AG08396 (cell line): ENCODE measurements at places on chromosomes 3 and 15.
A peak's percentile ranks its signal among the peaks of the same experiment; 100 is the strongest.

DNA sequence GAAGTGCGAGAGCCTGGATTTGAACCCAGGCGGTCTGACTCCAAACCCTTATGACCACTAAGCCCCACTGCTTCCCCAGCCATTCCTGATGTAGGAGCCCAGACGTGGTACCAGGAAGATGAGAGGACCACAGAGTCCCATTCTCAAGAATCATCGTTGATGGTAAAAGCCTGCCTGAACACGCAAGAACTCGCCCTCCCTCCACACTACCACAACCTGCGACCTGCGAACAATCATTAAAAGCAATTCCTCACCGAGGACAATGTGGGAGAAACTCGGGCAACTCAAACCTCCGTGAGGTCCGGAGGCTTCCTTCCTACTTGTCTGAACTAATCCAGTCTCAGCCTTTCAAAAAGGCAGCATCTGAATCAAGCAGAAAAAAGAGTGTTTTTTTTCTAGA is 10.3 kb downstream of the MAGI1 start:
- no peak for DNase-seq

DNA sequence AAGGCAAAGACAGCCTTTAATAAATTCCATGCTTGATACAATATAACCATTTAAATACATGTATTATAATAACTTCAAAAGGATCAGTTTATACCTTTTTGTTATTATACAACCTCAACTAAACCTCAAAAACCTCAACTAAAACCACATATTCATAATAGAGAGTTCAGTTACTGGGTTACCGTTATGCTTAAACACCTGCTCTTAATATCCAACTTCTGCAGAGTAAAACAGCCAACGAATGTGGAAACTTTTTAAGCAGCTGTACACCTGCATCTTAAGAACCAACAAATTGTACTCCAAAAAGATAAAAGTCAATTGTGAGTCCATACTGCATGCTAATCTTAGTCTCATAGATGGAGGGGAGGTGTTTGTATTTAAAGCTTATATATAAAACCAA is 53.5 kb downstream of the TFDP2 start:
- DNase-seq: no peak

- DNase-seq: no peak
These were observed 148.6 kb downstream of the CACNA2D3 start for GRCh38 chr3:54270816-54271526.

DNA sequence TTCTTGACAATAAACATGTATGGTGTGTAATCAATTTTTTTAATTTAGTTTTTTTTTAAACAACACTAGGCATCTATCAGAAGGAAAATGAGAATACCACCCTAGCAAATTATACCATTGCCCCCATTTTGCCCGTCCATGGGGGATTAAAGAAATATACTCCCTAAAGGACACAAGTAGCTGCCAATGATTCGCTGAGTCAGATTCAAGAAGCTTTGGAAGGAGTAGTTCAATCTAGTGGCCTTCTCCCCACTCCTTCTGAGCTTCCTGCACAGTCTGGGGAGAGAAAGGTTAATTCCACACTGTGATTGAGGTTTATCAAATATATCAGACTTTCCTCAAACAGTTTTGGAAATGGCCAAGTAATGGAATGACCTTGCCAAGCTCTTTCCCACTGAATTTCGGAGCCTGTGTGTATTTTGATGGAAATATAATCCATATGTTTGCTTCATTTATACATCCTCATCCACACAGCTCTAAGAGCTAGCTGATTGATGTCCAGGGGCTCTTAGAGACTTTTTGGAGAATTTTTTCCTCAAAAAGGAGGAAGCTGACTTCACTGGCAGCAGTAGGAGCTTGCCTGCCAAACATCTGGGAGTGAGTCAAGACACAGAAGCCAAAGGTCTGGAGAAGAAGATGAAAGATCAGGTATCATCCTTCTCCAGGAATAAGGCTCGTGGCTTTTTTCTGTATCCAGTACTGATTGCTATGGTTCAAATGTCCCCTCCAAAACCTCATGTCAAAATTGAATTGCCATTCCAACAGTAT is 478.5 kb upstream of the PROK2 start:
- no peak for DNase-seq

DNA sequence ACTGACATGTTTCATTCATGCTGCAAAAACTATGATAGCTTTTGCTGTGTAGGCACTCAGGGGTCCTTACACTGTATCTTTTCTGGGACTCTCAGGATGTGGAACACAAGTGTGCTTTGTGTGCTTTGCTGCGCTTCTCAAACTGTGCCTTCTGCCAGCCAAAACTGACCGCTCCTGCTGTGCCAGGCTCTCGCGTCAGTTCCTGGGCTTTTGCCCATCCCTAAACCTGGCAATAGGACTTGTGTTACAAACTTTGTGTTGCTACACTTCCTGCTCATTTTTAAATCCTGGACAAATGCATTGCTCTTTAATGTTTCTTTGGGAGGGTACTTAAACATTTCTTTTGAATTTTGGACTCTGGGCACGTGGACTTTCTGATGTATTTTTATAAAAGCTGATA is 60.3 kb downstream of the DIPK2A start:
- no peak for DNase-seq

DNA sequence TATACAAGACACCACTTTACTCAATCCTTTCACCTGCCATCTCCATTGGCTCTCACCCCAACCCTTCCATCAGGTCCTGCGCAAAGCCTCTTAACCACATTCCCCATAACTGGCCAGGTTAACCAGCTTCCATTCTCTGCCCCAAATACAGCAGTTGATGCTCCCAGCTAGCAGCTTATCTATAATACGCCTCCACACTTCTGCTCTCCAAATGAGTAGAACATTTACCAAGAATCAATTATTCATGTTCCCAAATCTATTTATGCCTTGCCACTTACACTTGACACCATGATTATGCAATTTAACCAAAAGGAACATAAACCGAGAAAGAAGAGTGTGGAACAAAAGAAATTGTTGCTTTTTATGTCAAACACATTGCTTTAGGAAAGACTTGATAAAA is 103.7 kb upstream of the TPM1 start:
- DNase-seq: no peak

- DNase-seq: peak; percentile 21
These were observed 90.5 kb downstream of the MRPL46 start for GRCh38 chr15:88376574-88377174.

- DNase-seq: no peak
These were observed 67.5 kb upstream of the CORO2B start for GRCh38 chr15:68511073-68511991.

DNA sequence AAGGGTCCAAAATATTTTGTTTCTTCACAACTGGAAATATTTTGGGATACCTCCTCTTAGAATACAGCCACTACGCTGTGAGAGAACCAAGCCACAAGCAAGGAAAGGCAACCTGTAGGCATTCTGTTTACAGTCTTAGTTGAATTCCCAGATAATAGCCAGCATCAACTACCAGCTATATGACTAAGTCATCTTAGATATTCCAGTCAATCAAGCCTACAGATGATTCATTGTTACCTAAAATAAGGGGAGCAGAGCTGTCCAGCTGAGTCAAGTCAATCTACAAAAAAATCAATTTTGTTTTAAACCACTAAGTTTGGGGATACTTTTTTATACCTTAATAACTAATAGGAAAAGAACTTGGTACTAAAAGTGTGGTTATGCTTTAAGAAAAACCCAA is 526.4 kb upstream of the DPPA4 start:
- no peak for DNase-seq

DNA sequence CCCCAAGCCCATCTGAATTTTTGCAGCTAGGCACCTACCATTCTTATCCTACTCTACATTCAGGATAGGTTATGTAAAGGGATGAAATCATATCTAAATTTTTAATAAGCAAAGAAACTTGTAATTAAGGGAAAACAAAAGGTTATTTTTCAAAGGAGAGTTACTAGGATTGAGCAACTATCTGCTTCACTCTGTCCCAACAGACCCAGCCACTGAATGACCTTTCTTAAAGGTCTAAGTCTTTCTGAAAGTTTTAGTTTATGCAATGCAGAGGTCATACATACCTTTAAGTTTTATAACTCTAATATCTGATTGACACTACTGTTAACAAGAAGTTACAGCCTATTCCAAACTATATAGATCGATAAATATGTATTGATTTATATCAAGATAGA is 209.2 kb upstream of the CTNNB1 start:
- DNase-seq: no peak

- DNase-seq: no peak
These were observed 365 bp upstream of the GTF2A2 start for GRCh38 chr15:59657635-59658125.

GRCh38 chr3:13884851-13885703 is 5.2 kb upstream of the WNT7A start:
- no peak for DNase-seq
